ENCODE measurements at places on chromosomes 3 and 15. TPM values are rescaled to one million over a fixed set of nuclear protein-coding genes. Genes with fewer than 3 reads are reported as not detected.

The PPM1M gene
- 15.0 TPM for total RNA-seq

The DNAJC13 gene
- 50.4 TPM for total RNA-seq

The MB21D2 gene
- 4.3 TPM for total RNA-seq

The TLR9 gene
- total RNA-seq: not detected

The GOLGA6D gene
- 1.2 TPM for total RNA-seq

The ZPLD1 gene
- not detected for total RNA-seq

The CFAP161 gene
- total RNA-seq: 21.1 TPM

The ABCF3 gene
- total RNA-seq: 68.1 TPM

The FSTL1 gene
- total RNA-seq: 1,211 TPM

The ABI3BP gene
- 0.26 TPM for total RNA-seq

The SATB1 gene
- total RNA-seq: 28.2 TPM

The STT3B gene
- total RNA-seq: 103 TPM

The TMEM45A gene
- 7.6 TPM for total RNA-seq

The TRAT1 gene
- 0.51 TPM for total RNA-seq

The C3orf49 gene
- total RNA-seq: not detected

The SCN11A gene
- 0.69 TPM for total RNA-seq

The ESYT3 gene
- total RNA-seq: not detected

The IDH3A gene
- 19.9 TPM for total RNA-seq

The A4GNT gene
- not detected for total RNA-seq

The C15orf62 gene
- total RNA-seq: not detected

The COL7A1 gene
- 5.2 TPM for total RNA-seq

The NR2E3 gene
- total RNA-seq: not detected

The ROPN1B gene
- not detected for total RNA-seq

The GHSR gene
- not detected for total RNA-seq

The TIGIT gene
- not detected for total RNA-seq

The TMEM212 gene
- total RNA-seq: not detected

The GOLGA8J gene
- total RNA-seq: not detected

The C3orf85 gene
- not detected for total RNA-seq

The RASL12 gene
- total RNA-seq: 0.69 TPM

The STAC gene
- 0.18 TPM for total RNA-seq

The ASB14 gene
- total RNA-seq: not detected

The CPA3 gene
- not detected for total RNA-seq

The ISG20 gene
- 6.6 TPM for total RNA-seq

The POPDC2 gene
- total RNA-seq: 2.0 TPM

The SEMA7A gene
- 41.4 TPM for total RNA-seq

The ADAMTS7 gene
- total RNA-seq: 55.1 TPM

The LYZL4 gene
- not detected for total RNA-seq

The GOLGA6L10 gene
- 0.28 TPM for total RNA-seq

The TMEM108 gene
- total RNA-seq: 14.2 TPM

The CHRD gene
- total RNA-seq: 2.4 TPM

The ZMYND10 gene
- total RNA-seq: not detected

The PLOD2 gene
- 28.0 TPM for total RNA-seq

The C2CD4A gene
- 0.18 TPM for total RNA-seq

The HIGD2B gene
- total RNA-seq: not detected
